ENCODE measurements at places on chromosomes 5 and 9. TPM values are rescaled to one million over a fixed set of nuclear protein-coding genes. Genes with fewer than 3 reads are reported as not detected.

CYLC2 gene
- polyA plus RNA-seq = not detected

OR1Q1 gene
- polyA plus RNA-seq = not detected

HBEGF gene
- 3.4 TPM for polyA plus RNA-seq

CCL27 gene
- polyA plus RNA-seq = 0.21 TPM

FOXD4L3 gene
- not detected for polyA plus RNA-seq

IFNA2 gene
- not detected for polyA plus RNA-seq

IL7R gene
- 11.3 TPM for polyA plus RNA-seq

EFNA5 gene
- 2.1 TPM for polyA plus RNA-seq

CATSPER3 gene
- 0.57 TPM for polyA plus RNA-seq

SELENOP gene
- polyA plus RNA-seq = 715 TPM

SPRY4 gene
- polyA plus RNA-seq = 2.0 TPM

PCDHA10 gene
- 0.06 TPM for polyA plus RNA-seq

FCN2 gene
- 0.33 TPM for polyA plus RNA-seq

IL33 gene
- 31.4 TPM for polyA plus RNA-seq

ZBED3 gene
- 23.9 TPM for polyA plus RNA-seq

DDX4 gene
- polyA plus RNA-seq = 0.63 TPM

ZFP37 gene
- 4.8 TPM for polyA plus RNA-seq

GARIN3 gene
- not detected for polyA plus RNA-seq

CARTPT gene
- not detected for polyA plus RNA-seq

DRD1 gene
- 0.10 TPM for polyA plus RNA-seq

TMEM174 gene
- polyA plus RNA-seq = not detected

RETREG1 gene
- polyA plus RNA-seq = 1.0 TPM

LHX3 gene
- polyA plus RNA-seq = not detected

ANKDD1B gene
- polyA plus RNA-seq = 0.34 TPM

ZNG1F gene
- 4.7 TPM for polyA plus RNA-seq

LCN1 gene
- polyA plus RNA-seq = not detected

PCDHB15 gene
- 6.7 TPM for polyA plus RNA-seq

INSL6 gene
- polyA plus RNA-seq = not detected

STK32A gene
- polyA plus RNA-seq = 4.9 TPM

AQP3 gene
- polyA plus RNA-seq = 5.6 TPM

PHYKPL gene
- 31.8 TPM for polyA plus RNA-seq

MEIKIN gene
- 0.29 TPM for polyA plus RNA-seq

FOXD4L5 gene
- not detected for polyA plus RNA-seq

CMYA5 gene
- 13.7 TPM for polyA plus RNA-seq

All from ovary (tissue), 10 donors.